ENCODE measurements at places on chromosomes 7 and 10.

- no peak for DNase-seq
Measured at GRCh38 chr7:94556028-94556427, 46.4 kb downstream of the CASD1 start.

DNA sequence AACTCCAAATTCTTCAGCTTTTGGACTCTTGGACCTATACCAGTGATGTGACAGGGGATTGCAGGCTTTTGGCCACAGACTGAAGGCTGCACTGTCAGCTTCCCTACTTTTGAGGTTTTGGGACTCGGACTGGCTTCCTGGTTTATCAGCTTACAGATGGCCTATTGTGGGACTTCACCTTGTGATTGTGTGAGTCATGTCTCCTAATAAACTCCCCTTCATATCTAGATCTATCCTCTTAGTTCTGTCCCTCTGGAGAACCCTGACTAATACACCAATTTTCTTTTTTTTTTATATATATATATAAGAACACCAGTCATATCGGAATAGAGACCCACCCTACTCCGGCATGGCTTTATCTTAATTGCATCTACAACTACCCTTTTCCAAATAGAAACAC, 166.8 kb downstream of the ETV1 start:
- DNase-seq = no peak

- no peak for DNase-seq
Measured at GRCh38 chr7:119711104-119711503, 561.9 kb upstream of the KCND2 start.

DNA sequence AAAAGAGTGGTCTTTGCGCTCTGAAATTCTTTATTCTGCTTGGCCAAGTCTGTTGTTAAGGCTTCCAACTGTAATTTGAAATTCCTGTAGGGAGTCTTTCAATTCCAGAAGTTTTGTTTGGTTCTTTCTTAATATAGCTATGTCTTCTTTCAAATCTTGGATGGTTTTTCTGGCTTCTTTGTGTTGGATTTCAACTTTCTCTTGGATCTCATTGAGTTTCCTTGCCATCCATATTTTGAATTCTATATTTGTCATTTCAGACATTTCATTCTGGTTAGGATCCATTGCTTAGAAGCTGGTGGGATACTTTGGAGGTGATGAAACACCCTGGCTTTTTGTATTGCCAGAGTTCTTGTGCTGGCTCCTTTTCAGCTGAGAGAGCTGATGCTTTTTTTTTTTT, 55.5 kb downstream of the ZNF783 start:
- no peak for DNase-seq

DNA sequence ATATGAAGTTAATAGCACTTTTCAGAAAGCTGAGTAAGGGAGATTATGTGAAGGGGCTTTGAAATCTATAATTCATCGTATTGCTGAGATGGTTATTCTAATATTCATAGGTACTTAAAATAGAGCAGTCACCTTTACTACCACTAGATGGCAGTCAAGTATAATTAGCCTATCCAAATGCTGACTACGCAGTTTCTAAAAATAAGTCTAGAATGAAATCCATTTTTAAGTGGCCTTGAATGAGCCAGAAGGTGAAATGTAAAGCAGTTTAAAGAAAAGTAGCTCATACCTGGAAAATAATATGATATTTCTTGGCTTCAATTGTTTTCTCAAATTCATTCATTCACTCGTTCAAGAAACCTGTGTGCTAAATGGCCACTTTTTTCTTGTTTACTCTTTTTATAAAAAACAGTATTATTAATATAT, 1277.1 kb downstream of the GATA3 start:
- no peak for DNase-seq

DNA sequence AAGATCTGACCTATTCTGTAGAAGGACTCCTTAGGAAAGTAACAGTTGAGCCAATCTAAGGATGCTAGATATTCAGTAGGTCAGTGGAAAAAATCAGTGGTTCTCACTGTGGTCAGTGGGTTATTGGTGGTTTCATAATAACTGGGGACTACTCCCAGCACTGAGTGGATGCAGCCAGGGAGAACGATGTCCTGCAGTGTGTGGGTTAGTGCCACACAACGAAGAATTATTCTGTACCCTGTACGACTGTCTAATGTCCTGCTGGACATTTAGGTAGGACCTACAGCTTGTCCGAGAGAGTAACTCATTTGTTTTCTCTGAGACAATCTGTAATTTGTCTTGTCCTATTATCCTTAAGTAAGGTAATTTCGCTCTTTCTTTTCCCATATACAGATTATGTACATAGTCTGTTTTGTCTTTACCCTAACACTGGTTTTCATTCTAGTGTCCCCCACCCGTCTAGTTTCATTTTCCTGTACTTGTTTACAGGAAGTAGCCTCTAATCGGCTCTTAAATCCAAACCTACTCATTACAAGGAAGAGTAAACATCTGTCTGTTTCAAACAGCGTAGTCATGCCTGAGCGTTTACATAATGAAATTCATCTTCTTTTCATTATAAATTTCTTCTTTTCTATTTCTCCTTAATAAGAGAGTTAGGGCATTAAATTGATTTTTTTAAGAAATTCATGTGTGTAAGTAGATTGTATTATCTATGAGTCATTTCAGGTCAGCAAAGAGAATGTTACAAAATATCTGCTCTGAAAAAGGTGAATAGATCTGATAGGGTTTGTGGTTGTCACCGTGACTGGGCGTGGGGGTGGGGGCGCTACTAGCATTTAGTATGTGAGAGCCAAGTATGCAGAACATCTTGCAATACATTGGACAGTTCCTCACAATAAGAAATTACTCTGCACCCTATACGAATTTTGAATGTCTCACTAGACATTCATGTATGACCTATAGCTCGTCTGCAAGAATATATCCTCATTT, 8.3 kb upstream of the ZC3HAV1L start:
- DNase-seq = peak; percentile 59

DNA sequence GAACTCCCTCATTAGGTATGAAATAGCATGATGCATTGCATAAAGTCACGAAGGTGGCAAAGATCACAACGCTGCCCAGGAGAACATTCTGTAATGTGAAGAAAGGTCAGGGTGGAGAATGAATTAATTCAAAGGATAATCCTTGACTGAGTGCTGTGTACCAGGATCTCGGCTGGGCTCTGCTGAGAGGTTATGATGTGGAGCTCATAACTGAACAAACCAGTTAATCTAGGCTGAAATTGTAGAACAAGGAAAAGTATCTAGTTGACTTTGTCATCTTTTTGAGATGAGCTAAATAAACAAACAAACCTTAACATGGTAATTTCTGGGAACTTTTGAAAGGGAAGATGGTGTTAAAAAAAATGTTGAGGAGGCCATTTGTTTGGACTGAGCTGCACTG, 6.1 kb downstream of the MSMB start:
- no peak for DNase-seq

GRCh38 chr10:3835770-3836169, 50.8 kb upstream of the KLF6 start:
- no peak for DNase-seq

GRCh38 chr7:134420424-134421125, 38.3 kb downstream of the AKR1B1 start:
- DNase-seq = no peak

DNA sequence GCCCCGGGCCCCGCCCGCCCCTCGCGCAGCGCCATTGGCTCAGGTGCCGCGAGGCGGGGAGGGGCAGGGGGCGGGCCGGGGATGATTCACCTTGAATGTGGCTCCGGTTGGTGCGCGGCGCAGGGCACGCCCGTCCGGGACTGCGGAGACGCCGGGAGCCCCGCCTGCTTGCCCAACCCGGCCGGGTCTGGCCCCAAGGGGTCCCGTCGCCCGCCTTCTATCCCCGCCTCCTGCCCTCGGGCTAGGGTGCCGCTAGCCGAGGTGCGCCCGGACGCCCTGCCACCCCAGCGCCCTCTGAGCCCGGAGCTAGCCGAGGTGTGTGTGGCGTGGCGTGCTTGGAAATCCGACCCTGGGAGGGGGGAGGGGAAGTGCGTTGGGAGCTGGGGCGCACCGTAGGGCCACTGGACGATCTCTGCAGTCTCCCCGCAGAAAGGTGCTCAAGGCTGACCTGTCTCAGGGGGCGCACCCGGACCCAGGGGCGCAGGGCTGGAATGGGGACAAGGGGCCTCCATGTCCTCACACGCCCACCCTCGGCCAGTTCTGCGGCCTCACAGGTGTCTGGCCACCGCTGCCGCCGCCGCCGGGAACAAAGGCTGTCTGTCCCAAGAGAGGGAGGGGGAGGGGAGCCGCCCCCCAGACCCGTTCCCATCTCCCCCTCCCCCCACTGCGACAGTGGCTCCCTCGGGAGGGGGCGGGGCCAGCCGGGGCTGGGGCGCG, 168.9 kb downstream of the NRF1 start:
- DNase-seq = peak; percentile 66

GRCh38 chr7:48398191-48398590, 226.9 kb downstream of the ABCA13 start:
- DNase-seq = no peak
